ENCODE measurements at places on chromosomes 1 and 21. TPM values are rescaled to one million over a fixed set of nuclear protein-coding genes. Genes with fewer than 3 reads are reported as not detected.

Gene DMRTA2
- total RNA-seq = 6.5 TPM

Gene PTPRF
- 152 TPM for total RNA-seq

Gene TMPRSS2
- 1.2 TPM for total RNA-seq

Gene GMEB1
- 9.5 TPM for total RNA-seq

Gene ARHGEF10L
- total RNA-seq = 16.5 TPM

Gene OR10J1
- not detected for total RNA-seq

Gene CELA2B
- not detected for total RNA-seq

Gene RIMKLA
- total RNA-seq = not detected

Gene FAM163A
- not detected for total RNA-seq

Gene ASCL5
- total RNA-seq = not detected

Gene DCST1
- not detected for total RNA-seq

Gene FLG
- total RNA-seq = 1.3 TPM

Gene CAMTA1
- 63.9 TPM for total RNA-seq

Gene RAB7B
- 35.4 TPM for total RNA-seq

Gene CBR3
- total RNA-seq = 12.8 TPM

Gene SHE
- not detected for total RNA-seq

Gene C1orf74
- 13.6 TPM for total RNA-seq

Gene KCNH1
- not detected for total RNA-seq

Gene PTGER3
- total RNA-seq = not detected

Gene GUCA2B
- not detected for total RNA-seq

Gene ESRRG
- total RNA-seq = not detected

Gene JAM2
- total RNA-seq = 0.07 TPM

Gene SH2D1B
- not detected for total RNA-seq

Gene RNU1-2
- total RNA-seq = under 0.01 TPM

Gene C1orf226
- total RNA-seq = 0.46 TPM

Gene ERICH3
- not detected for total RNA-seq

Gene TTC34
- 0.14 TPM for total RNA-seq

Gene G0S2
- 105 TPM for total RNA-seq

Gene AURKAIP1
- 230 TPM for total RNA-seq

Gene MIXL1
- not detected for total RNA-seq

Gene AKNAD1
- 0.19 TPM for total RNA-seq

Gene SLC45A3
- 6.2 TPM for total RNA-seq

Gene SOAT1
- total RNA-seq = 7.2 TPM

Gene LRRC41
- total RNA-seq = 100 TPM

Gene FAM72C
- 2.9 TPM for total RNA-seq

Gene KRTAP7-1
- total RNA-seq = not detected

Gene KIAA1614
- 0.21 TPM for total RNA-seq

Gene SIK1
- total RNA-seq = 9.8 TPM

Gene KCNC4
- 2.5 TPM for total RNA-seq

Gene CKS1B
- 242 TPM for total RNA-seq

Gene BNIPL
- 30.5 TPM for total RNA-seq

Gene SIM2
- total RNA-seq = 0.56 TPM

Gene CRNN
- 5.2 TPM for total RNA-seq

Gene FYB2
- total RNA-seq = not detected

Gene IGSF21
- total RNA-seq = not detected

Data from airway epithelial cell (primary cell).